NCI-H1105 treated with DMSO at 0.1 percent for 48 hours (cell line): ENCODE measurements at places on chromosomes 2 and 18.

- DNase-seq: no peak
Observed at GRCh38 chr18:35588995-35589394, 7.5 kb downstream of the GALNT1 start.

DNA sequence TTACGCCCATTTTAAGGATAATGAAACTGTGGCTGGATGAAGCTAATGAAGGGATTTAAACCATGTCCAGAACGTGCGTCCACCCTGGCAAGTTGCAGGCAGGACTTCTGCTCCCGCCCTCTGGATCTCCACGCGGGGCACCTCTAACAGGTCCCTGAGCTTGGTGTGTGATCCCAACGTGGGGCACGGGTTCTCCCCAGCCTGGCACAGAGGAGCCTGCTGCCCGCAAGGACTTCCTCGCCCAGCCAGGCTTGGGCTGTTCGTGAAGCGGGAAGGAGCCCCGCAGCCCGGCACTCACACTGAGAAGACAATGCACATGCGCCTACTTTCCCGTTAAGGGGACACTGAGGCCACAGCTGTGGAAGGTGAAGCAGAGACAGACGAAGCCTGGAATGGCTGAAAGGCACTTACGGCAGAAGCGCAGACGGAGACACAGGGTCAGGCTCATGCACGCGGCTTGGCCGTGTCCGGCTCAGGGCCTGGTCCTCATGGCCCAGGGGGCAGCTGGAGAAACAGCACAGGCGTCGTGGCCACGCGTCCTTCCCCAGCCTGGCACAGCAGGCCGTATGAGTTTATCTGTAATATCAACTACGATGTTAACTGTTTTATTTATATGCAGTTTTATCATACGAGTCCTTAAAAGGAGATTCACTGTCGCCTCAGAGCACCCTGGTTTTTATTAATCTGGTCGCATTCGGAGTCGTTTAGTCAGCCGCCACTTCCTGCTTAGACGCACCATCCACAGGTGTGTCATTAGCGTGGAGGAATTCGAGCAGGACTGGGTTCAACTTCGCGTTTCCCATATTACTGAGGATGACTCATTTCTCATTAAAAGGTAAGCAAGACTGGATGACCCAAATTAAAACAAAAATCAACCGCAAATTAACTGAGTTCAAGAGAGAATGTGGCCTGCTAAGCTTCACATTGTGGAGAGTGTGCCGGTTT, 835.9 kb downstream of the GALR1 start:
- no peak for DNase-seq

GRCh38 chr2:151315381-151315903, 26.0 kb upstream of the NMI start:
- DNase-seq: no peak

GRCh38 chr18:74896390-74896991, 298.8 kb downstream of the ZNF407 start:
- peak; percentile 58 for DNase-seq

DNA sequence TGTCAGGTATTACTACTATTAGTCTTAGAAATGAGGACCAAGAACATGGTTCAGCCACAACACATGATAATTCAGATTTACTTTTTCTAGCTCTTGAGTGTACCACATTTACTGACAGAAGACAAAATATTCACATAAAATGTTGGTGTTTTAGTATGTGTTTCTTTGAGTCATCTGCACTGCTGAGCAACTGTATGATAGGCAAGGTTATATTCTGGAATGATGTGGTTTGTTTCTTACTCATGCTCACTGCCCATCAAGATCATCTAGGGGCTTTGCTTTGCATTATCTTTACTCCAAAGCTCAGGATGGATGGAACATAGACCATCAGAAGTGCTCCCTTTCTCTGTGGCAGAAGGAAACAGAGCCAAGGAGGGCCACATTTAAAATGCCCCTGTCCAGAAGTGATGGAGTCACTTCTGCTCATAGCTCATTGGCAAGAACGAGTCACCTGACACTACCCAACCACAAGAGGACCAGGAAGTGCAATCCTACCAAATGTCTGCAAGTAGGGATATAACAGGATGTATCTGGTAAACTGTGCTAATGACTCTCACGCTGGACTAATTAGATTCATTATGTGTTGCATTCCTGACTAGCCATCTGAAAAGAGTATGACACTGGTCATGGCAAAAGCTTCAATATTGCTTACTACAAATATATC, 81.5 kb downstream of the DIS3L2 start:
- no peak for DNase-seq

DNA sequence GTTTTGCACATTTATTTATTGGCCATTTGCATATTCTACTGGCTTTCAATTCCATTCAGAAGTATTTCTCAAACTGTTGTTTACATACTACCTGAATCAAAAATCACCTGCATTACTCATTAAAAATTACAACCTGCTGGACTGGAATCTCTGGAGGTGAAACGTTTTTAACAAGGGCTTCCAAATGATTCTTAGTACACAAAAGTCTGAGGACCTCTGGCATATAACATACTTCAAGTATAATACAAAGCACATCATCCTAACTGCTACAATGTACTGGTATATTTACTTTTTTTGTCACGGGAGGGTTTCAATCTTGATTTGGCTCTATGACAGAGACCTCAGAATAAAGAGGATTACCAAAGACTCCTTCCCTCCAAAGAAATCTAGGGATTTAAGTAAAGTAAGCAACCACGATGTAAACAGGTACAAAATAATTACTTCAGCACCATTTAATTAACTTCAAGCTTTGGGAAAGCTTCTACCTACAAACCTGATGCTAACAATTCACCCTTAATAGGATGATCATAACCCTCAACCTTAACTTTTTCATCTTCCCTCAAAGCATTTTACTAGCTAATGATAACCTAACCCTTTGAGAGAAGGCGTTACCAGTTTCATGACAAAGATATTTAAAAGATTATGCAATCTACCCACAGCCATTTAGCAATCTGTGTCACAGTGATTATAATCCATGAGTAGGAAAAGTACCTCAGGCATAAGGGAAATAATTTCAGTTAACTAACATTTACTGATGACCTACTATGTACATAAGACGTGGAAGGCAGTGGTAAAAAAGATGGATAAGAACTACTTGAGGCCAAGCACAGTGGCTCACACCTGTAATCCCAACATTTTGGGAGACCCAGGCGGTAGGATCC, 24.7 kb downstream of the ATAD2B start:
- DNase-seq: peak; percentile 9

DNA sequence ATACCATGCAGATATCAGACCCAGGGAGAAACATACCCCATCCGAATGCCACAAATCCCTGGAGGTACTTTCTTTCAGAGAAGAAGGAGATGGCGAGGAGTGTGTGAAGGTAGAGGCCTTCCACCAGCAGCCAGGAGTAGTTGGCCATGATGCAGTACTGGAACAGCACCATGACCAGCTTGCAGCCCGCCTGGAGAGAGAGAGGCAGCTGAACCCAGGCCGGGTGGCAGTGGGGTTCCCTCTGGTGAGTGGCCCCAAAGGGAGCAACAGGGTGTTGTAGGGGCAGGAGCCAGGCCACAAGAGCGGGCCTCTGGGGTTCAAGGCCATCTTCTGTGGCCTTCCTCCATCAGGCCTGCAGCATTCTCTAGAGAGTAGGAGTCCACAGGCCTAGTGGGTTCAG, 30.2 kb downstream of the TMEM37 start:
- DNase-seq: no peak

GRCh38 chr2:43020296-43020695, 206.1 kb downstream of the ZFP36L2 start:
- DNase-seq: no peak

DNA sequence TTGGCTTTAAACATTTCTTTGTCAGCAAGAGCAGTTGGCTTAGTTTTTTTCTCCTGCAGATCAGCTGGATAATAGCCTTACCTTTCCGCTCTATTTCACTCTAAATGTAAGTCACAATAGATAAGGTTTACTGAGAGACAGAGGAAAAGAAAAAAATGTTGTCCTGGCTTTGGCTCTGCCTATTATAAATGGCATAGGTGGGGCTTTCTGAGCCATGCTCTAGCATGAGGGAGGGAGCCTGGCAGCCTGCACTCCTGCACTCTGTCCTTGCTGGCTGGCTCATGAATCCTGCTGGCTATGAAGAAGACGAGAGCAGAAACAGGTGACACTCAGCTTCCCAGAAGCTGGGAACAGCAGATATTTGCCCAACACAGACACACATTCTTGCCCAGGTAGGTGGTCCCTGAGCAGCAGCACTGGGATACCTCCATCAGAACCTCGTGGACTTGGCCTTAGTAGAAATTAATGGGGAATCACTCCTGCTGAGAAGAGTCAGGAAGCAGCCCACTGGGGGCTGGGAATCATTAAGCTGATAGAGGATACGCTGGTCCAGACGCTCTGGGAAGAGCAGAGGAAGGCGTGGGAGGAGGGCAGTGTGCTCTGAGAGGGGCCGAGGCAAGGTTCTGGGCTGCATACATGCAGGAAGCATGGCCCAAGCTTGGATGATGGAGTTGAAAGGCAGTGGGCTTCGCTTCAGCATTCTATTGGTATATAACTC, 514.4 kb upstream of the HS6ST1 start:
- no peak for DNase-seq

GRCh38 chr18:9712611-9713010, 4.5 kb downstream of the RAB31 start:
- no peak for DNase-seq

- no peak for DNase-seq
Observed at GRCh38 chr2:104859766-104860450, 6.0 kb downstream of the POU3F3 start.

DNA sequence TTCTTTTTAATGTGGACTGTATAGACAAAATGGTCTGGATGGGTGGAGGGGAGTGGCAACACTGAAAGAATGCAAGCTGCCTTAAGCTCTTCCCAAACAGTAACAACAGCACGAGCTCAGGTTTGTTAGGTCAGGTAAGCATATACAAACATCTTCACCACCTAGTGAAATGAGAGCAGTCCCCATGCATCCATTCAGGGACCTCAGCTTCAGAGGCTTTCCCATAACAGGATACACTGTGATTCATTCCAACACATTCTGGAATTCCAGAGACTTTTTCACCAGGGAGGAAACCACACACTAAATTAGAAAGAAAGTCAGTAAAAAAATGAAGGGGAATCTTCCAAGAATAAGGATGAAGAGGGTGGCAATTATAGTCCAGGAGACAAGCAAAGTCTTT, 50.4 kb upstream of the BZW1 start:
- DNase-seq: no peak

DNA sequence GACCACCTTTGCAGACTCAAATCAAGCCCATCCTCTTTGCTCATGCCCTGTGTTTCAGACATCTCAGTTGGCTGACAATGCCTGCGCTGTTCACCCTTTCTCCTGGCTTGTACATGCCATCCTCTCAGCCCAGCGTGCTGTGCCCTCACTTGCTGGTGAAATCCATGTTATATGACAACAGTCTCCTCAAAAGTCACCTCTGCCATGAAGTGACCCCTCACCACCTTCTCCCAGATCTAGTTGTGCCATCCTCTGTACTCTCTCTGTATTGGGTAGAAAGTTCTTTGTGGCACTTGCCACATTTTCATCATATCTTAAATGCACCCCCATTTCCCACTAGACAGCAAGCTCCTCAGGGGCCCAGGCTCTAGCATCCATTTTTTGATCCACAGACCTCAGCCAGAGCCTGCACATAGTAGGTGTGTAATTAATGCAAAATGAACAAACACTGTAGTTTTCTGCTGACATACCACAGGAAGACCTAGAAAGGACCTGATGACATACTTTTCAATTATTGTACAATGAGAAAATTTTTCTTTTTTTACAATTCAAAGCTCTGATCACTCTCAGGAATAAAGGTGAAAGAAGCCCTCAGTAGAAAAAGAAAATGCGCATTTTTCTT, 22.8 kb downstream of the ZEB2 start:
- DNase-seq: no peak

- DNase-seq: no peak
Observed at GRCh38 chr2:98854682-98855081, 81.3 kb downstream of the CRACDL start.

DNA sequence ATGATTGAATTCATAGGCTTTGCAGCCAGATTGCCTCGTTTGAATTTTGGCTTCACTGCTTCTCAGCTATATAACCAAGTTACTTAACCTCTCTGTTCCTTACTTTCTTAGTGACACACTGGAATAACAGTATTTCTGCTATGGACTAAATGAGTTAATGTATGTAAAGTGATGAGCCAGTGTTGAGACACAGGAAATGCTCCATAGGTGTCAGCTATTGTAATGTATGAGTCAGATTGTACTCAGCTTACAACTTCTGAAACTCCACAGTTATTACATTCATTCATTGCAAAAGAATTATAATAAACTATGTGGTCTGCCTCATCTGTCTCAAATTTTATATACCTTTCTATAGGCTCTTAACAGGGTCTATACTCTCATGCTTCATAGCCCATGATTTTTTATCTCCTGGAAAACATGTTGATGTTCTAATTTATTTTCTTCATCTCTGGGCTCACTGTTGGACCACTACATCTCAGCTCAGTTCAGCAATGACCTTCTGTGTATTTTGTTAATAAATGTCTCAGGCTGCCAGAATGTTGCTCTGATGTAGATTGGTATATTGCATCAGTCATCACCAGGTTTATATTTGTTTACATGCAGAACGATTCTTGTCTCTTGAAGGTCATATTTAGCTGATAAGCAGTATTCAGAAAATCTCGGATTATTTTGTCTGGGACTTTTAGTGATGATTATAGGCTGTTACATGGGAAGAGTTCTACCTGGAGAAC, 76.2 kb downstream of the MAP3K20 start:
- no peak for DNase-seq

GRCh38 chr2:205292665-205293295, 389.5 kb upstream of the NRP2 start:
- DNase-seq: no peak

DNA sequence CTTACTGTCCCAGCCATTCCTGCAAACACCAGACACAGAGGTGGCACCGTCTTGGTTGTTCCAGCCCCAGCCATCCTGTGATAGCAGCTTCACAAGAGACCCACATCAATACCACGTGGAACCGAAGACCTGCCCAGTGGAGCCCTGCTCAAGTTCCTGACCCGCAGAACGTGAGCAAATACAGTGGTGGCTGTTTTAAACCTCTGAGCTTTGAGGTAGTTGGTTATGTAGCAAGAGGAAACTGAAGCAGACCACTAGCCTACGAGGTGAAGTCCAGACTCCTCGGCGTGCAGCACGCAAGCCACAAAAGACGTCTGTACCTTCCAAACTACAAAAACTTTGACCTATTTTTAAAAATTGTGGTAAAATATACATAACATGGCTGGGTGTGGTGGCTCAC, 96.1 kb upstream of the ODC1 start:
- DNase-seq: no peak

- no peak for DNase-seq
Observed at GRCh38 chr2:121182520-121182919, 102.5 kb downstream of the TFCP2L1 start.

GRCh38 chr2:172821370-172822338, 86.0 kb downstream of the RAPGEF4 start:
- no peak for DNase-seq
